ENCODE measurements at places on chromosomes 2 and 18.

- DNase-seq: peak; percentile 84
Measured at GRCh38 chr2:71716697-71717624, 263.6 kb downstream of the DYSF start.

GRCh38 chr2:240624950-240625621 lies at the start of gene GPR35:
Gene GPR35, plus strand, starts transcription at chr2:240625480. Its CDS starts 4,473 bp downstream, at chr2:240629953.
- peak; percentile 44 for DNase-seq

DNA sequence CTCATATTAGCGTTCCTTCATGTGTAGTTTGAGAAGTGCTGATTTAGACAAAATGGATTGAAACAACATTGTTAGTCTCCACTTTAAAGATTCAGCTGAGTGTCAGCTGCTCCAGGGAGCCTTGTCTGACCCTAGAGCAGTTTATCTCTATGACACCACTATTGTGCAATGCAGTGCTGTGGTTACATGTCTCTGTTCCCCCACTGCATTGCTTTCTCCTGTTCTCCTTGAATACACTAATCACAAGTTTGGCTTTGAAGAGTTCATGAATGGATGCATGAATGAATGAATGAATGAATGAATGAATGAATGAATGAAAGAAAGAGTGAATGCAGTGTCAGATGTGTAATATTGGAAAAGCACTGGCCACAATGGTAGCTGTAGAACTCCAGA lies 38.3 kb downstream of the GCG start:
- no peak for DNase-seq

- DNase-seq: no peak
Measured at GRCh38 chr2:120319123-120319522, 26.8 kb upstream of the INHBB start.

- no peak for DNase-seq
Measured at GRCh38 chr2:8080063-8080462, 601.8 kb upstream of the ID2 start.

DNA sequence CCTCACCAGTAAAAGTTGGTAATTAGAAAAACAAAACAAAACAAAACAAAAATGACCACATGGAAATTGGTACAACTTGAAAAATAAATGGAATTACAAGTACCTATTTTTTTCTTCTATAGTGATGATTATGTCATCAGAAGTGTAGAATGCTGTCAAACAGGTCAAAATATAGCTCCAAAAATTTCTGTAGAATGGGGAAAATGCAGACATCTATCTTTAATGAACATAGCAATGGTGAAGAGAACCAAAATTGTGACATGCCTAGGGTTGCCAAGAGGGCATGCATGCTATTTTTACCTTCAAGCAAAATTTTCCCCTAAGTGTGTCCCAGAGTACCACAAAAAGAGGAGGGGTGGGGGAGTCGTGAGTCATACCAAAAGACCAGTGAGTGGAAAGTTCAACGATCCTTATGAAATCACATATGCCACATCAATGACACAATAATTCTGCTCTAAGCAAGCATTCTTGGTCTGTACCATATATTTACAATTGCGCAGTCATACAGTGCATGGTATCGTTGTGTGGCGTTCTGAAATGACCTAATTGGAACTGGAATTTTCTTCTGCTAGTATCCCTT lies 1436.4 kb downstream of the SUCLG1 start:
- peak; percentile 15 for DNase-seq

All from right hindlimb (tissue), 1 donor.